PC-9 (cell line): ENCODE measurements at places on chromosomes 3 and 15. TPM values are rescaled to one million over a fixed set of nuclear protein-coding genes. Genes with fewer than 3 reads are reported as not detected.

- no peak for DNase-seq
Measured at GRCh38 chr3:100297784-100298183, 36.8 kb upstream of the NIT2 start.

DNA sequence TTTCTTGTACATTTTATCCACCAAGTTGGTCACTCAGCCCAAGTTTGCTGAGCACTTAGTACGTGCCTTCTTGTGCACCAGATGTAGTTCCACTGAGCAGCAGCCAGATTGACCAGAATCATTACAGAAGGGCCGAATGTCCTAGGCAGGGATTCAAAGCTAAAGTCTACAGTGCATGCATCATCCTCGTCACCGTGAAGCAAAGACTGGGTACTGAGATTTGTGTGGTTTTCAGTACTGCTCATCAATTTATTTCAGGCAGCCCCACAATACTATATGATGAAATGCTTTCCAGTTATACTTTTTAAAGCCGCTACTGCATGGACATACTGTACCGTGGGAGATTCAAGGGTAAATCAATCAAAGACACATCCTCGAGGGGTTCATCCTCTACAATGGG lies 227.0 kb downstream of the ARRDC4 start:
- DNase-seq = no peak

Gene ERC2
- total RNA-seq = 0.75 and 1.4 TPM in 2 replicates

Gene DGKG
- 9.8 and 20.0 TPM in 2 replicates for total RNA-seq

DNA sequence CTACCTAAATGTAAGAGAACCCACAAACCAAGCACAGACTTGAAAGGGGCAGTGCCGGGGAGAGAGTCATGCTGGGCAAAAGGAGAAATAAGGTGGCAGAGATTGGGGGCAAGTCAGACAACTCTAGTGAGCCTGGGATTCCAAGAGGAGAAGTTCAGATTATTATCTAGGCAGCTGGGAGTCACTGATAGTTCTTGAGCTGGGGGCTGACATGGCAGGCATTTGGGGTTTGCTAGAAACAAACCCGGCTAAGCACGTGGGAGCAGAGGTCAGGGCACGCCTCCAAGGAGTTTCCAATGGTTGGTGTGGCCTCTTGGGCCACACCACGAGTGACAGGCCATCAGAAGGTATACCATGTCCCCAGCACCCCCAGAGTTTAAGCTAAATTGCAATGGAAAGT lies 27.6 kb downstream of the SLC6A6 start:
- no peak for DNase-seq

DNA sequence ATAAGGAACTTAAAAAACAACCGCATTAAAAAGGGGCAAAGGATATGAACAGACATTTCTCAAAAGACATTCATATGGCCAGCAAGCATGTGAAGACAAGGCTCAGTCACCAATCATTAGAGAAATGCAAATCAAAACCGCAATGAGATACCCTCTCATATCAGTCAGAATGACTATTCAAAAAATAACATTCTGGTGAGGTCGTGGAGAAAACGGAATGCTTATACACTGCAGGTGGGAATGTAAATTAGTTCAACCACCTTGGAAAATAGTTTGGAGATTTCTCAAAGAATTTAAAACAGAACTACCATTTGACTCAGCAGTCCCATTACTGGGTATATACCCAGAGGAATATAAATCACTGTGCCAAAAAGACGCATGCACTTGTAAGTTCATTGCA lies 496.6 kb upstream of the SGO1 start:
- no peak for DNase-seq

- DNase-seq = no peak
Measured at GRCh38 chr3:73361591-73361990, 263.1 kb downstream of the PDZRN3 start.

GRCh38 chr3:132401255-132401654 lies 16.0 kb upstream of the DNAJC13 start:
- no peak for DNase-seq

DNA sequence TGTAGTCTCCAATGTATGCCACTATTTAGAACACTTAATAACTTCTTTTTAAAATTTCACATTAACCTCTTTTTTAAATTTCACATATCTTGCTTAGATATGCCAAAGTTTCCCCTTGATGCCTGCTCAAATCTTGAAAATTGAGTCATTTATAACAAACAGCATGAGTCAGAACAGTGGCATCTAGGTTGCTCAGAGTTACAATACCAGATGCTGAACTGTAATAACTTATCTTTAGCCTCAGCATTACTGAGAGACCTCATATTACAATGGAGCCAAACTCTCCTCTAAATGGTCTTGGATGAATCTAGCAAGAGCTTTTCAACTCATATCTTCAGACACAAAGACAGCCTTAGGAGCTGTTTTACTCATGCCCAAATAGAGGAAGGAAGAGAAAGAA lies 439.3 kb upstream of the ARPP21 start:
- no peak for DNase-seq

DNA sequence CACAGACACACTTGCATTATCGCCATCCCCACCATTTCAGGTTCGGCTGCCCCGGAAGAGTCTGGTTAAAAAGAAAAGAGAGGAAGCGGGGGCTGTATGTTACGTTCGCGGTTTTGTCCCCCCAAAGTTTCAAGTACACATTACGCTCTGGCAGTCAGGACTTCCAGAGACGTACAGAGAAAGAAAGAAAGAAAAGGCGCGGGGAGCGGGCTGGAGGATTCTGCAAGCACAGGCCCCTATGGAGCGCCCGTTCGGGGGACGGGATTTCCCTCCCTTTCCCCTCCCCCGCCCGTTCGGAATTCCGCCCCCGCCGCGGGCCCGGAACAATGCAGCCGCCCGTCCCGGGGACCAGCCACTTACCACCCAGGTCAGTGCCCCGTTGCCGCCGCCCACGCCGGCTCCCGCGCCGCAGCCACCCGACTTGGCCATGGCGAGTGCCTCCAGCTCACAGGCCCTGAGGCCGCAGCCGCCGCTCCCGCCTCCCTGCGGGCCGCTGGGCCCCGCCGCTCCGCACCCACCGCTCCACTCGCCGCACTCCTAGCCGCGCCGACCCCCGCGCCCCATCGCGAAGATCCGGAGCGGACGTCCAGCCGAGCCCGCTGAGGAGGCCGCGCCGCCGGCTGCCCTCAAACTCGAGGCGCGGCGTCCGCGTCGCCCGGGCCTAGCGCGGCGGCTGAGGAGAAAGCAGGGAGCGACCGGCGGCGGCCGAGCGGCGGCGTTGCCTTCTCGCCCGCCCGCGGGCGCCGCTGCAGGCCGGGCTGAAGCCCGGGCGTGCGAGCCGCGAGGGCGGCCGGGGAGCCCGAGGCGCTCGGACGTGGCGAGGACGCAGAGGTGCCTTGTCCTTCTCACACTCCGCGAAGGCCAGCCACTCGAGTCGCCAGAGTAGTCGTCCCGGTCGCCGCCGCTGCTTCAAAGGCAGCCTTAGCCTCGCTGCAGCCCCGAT lies 567 bp downstream of the TOP2B start:
- peak; percentile 46 for DNase-seq

GRCh38 chr15:86756688-86757087 lies 677.0 kb downstream of the AGBL1 start:
- DNase-seq = no peak

GRCh38 chr15:34038871-34039789 lies at the start of gene AVEN:
Gene AVEN (minus strand): TSS chr15:34039204. CDS start chr15:34039046, 158 bp downstream.
- no peak for DNase-seq

DNA sequence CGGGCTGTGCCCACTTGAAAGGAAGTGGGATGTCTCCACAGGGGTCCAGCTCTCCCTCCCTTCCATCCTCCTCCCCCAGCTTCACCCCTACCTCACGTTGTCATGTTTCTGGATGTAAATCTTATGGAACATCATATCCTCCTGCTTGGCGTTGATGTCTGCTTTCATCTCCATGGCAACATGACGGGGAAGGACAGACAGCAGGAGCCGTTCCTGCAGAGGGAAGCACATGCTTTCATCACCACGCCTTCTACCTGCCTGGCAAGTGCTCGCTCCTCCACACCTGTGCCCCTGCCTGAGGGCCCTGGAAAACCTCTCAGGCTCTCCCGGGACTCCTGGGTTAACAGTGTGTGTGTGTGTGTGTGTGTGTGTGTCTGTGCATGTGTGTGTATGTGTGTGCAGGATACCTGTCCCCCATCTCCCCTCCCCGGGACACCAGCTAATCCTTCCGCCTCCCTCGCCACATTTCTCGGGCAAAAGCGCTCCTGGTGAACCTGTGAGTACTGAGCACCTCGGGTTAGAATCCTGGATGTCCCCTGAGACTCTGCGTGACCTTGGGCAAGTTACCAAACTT lies 101.1 kb downstream of the ADCY5 start:
- DNase-seq = no peak

- DNase-seq = no peak
Measured at GRCh38 chr3:33256249-33256648, 21.0 kb upstream of the FBXL2 start.

DNA sequence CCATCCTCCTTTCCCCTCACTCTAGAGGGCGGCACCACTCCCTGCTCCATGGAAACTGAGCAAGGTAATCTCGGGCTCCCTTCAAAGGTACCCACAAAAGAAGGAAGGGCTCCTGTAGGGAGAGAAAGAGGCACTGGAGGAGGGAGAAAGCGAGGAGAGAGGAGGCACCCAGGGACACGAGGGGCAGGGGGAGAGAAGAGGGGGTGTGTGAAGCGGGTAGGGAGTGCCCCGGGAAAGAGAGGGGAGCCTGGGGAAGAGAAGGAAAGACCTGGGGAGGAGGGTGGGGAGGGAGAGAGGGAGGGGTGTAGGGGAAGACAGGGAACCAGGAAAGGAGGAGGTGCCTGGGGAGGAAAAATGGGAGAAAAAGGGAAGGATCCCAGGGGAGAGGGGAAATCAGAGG lies 523 bp downstream of the VILL start:
- DNase-seq = no peak

- no peak for DNase-seq
Measured at GRCh38 chr3:182959474-182960350, 20.6 kb downstream of the DCUN1D1 start.

Gene IL12A
- total RNA-seq = 0.28 and 0.40 TPM in 2 replicates

Gene MCF2L2
- 1.7 and 2.3 TPM in 2 replicates for total RNA-seq

Gene SLC28A1
- 0.70 and 1.2 TPM in 2 replicates for total RNA-seq

GRCh38 chr3:37537914-37538691 lies 323.6 kb upstream of the CTDSPL start:
- DNase-seq = no peak

DNA sequence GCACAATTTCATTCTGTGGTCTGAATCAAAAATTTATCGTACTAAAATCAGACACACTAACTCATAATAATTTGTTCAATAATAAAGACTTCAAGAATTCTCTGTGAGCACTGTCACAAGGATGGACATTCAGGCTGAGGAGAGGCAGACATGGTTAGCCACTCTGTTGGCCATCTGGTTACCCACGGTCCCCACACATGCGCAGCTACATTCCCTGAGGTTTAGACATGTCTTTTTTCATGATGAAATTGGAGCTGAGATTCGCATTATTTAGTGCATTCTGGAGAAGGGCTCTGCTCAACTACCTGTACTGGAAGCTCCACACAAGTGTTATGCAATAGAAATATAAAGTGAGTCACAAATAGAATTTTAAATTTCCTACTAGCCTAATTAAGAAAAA lies 156.9 kb downstream of the SUCNR1 start:
- DNase-seq = no peak

GRCh38 chr3:179560791-179561190 lies 1.9 kb upstream of the ACTL6A start:
- no peak for DNase-seq
